ENCODE measurements at places on chromosomes 12 and 14. TPM values are rescaled to one million over a fixed set of nuclear protein-coding genes. Genes with fewer than 3 reads are reported as not detected.
A peak's percentile ranks its signal among the peaks of the same experiment; 100 is the strongest.

DNA sequence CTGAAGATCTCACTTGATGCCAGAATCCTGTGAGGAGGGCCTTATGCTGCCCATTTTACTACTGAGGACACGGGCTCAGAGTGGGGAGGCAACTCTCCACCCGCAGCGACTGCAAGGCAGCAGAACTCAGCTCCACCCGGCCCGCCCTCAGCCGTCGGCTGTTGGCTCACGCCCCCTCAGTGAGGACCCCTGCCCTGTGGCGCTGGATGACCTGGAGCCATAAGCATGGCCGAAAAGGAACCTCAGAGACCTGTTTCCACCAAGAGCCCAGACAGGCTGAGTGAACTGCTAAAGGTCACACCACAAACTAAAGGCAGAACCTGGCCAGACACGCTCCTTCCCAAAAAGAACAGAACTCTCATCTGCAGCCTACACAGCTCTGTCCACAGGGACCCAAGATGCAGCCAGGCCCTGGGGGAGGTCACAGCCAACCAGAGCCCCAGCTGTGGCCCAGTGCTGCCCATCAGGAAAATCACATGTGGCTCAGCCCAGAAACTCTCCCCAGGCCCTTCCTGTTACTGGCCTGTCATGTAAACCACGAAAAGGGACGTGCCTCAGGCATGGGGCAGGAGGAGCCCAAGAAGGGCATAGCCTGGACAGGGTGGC, 32.8 kb downstream of the CCNK start:
- peak; percentile 12 for DNase-seq

DNA sequence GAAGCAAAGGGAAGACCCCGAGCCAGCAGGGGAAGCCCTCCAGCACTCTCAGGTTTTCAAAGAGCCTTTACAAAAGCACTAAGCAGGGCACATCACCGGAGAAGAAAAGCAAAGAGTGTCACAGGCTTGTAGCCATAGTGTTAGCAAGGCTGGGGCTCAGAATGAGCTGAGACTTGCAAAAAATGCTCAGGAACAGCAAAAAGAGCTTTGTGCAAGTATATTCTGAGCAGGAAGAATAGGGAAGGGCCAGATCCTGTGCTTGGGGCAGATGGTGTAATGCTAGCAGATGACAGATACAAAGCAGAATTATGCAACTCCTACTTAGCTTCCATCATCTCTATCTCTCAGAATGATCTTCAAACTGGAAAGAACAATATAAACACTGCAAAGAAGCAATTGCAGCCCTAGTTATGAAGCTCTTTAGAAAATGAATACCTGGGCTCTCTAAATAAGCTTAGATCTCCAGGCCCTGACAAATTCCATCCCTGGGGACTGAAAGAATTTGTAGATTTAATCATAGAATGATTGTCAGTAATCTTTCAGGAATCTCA, 23.7 kb upstream of the PARP11 start:
- no peak for DNase-seq

- DNase-seq: no peak
Measured at GRCh38 chr12:85804663-85805062, 31.5 kb downstream of the RASSF9 start.

The CPM gene
- total RNA-seq: 40.3 TPM

The KRT8 gene
- total RNA-seq: 4,597 TPM

GRCh38 chr14:33254861-33255395, 316.2 kb downstream of the NPAS3 start:
- DNase-seq: no peak

DNA sequence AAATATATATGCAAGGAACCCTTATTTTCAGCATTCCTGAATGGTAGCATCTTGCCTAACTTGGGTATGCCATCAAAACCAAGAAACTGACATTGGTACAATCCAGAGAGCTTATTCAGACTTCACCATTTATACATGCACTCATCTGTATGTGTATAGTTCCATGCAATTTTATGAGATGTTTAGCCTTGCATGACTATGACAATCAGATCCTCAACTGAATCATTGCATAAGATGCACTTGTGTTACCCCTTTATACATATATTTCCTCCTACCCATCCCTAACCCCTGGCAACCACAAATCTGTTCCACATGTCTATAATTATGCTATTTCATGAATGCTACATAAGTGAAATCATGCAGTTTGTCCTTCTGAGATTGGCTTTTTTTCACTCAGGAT, 37.0 kb upstream of the PPFIBP1 start:
- no peak for DNase-seq

DNA sequence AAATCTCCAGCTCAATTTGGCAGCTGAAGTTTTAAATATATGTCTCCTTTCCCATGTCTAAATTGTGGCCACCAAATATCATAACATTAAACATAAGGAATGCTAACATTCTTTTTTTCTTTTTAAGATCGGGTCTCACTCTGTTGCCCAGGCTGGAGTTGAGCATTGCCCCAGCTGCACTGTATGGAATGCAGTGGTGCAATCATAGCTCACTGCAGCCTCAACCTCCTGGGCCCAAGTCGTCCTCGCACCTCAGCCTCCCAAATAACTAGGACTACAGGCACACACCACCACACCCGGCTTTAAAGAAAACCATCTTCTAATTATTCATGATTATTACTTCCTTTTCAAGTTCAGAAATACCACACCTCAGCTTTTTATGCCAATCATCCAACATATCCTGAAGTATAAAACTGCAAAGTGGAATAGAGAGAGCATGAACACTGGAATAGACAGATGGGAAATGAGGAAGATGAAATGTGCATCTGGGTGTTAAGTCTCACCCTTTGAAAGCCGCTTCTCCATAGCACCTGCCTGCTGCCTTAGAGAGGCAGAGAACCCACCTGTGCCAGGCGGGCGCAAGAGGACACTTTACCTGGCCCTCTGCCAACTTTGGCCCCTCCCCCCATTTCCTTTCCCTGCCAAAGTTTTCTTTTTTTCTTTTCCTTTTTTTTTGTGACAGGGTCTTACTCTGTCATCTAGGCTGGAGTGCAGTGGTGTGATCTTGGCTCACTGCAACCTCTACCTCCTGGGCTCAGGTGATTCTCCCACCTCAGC, 2.8 kb upstream of the EML1 start:
- DNase-seq: no peak
